ENCODE measurements at places on chromosomes 7 and 10.

DNA sequence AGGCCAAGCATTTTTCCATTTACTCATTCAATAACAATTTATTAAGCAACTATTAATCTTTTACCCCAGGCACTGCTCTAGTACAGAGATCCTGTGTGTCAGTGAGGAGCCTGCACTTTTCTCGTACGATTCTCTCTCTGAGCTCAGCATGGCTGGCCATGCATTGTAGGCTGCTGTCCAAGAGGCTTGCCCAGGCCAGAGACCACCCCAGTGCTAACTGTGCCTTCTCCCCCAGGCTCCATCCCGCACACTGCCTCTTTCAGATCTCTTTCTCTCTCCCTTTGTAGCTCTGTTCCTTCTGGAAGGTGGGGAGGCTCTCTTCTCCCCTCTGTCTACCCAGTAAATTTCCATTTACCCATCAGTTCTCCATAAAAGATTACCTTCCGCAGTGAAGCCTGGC, 101.0 kb upstream of the IKZF1 start:
- no peak for DNase-seq

DNA sequence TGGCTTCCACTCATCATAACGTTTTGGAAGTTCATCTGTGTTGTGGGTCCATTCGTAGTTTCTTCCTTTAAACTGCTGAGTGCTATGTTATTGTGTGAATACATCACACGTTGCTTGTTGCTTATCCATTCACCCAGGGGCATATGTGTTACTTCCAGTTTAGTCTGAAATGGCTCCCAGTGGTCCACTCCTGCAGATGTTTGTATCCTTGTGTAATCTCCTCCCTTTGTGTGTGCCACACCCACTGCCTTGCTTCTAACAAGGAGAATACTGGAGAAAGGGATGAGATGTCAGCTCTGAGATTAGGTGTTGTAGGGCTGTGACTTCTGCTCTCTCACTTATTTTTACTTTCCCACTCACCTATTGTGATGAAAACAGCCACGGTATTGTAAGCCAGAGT, 239.1 kb upstream of the HABP2 start:
- DNase-seq: no peak

DNA sequence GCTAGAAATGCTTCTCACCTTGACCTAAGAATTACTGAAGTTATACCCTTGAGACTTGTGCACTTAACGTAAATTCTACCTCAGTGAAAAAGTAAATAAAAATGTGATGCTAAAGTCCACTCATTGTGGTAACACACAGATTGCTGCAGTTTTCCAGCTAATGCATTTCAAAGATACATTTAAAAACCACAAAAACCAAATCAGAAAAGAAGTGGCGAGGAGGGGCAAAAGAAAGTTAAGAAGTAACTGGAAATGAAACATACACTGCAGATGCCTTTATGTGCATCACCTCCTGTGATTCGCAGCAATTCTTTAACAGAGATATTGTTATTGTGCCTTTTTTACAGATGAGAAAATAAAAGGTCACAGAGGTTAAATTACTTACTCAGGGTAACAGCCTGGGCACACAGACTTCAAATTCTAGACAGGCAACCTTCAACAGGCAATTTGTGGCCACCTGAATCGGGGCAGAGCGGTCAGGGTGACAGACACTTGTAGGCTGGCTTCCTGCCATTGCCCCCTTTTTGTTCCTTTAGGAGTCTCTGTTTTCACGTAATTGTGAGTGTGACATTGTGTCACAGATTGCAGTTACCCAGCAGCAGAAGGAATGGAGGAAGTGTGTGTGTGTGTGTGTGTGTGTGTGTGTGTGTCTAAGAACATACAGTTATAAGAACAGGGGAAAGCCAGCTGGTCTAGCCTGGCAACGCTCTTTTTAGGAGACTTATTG, 1.9 kb downstream of the WIPF3 start:
- DNase-seq: no peak

- DNase-seq: no peak
Measured at GRCh38 chr7:99258501-99258900, 14.1 kb upstream of the MYH16 start.

- DNase-seq: no peak
Measured at GRCh38 chr10:86261941-86262687, 104.5 kb downstream of the GRID1 start.

- DNase-seq: peak; percentile 94
Measured at GRCh38 chr10:119449760-119450461, 92.6 kb downstream of the RGS10 start.
